ENCODE measurements at places on chromosomes 3 and 15.

GRCh38 chr3:188796122-188796631, 375.6 kb upstream of the TPRG1 start:
- DNase-seq: no peak

DNA sequence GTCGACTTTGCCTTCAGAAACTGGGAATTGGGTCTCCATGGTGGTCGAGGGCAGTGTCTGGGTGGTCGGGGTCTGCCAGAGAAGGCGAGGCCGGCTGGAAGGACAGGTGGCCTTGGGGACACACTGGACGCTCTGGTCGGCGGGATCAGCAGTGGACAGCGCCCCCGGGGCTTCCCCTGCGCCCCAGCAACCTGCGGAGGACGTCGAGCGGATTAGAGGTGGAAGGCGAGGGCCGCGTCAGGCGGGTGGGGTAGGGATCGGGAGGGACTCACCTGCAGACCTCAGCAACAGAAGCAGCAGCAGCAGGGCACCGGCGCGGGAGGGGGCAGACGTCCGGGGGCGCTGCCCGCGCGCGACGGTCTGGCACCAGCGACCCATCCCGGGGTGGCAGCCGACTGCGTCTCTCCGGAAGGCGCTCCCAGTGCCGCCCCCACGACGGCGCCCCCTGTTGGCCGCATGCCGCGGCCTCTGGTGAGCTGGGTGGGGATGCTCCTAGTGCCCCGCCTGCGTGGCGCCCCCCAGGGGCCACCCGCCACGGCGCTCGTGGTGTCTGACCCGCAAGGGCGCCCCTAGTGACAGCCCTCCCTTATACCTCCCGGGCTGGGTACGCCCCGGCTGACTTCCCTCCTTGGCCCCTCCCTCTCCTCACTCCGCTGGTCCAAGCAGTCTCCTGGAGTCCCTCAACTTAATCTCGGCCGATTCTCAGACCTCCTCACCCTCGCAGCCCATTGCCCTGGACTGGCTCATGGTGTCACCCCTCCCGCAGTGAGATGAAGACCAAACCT, at the start of gene PRSS50:
TSS of gene PRSS50 (minus strand) at position 423 of the 785 bp plus-strand sequence. CDS start at position 378, 45 bp downstream.
- DNase-seq: no peak

DNA sequence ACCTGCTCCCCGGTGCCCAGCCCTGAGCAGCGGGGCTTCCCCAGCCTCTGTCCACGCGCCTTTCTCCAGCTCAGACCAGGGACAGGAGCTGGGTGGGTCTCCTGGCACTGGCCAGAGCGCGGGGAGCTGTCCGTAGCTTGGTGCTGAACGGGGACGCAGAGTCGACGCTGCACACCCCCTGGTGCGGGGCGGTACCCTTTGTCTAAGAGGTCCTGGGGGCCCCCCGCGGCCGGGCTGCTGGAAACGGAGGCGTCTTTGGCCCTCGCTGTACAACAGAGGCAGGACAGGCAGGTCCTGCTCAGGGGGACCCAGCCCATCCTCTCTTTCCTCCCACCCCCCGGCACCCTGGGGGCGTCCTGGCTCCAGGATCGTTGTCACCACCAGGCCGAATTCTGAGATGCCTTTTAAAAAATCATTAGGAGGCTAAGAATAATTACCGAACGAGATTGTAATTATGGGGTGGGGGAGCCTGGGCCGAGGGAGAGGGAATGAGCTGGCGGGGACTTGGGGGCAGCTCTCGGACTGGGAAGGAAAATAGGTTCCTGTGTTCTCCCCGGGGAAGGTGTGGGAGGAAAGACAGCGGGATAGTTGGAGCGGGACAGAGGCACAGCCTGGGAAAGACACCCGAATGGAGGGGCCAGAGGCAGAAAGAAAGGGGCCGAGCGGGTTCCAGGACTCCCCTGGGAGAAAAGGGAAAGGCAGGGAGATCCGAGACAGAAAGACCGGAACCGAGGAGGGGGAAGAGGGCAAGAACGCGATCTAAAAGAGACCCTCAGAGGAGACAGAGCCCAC, 4.1 kb upstream of the SKOR1 start:
- DNase-seq: no peak

GRCh38 chr15:39670687-39671086, 89.8 kb downstream of the THBS1 start:
- no peak for DNase-seq

DNA sequence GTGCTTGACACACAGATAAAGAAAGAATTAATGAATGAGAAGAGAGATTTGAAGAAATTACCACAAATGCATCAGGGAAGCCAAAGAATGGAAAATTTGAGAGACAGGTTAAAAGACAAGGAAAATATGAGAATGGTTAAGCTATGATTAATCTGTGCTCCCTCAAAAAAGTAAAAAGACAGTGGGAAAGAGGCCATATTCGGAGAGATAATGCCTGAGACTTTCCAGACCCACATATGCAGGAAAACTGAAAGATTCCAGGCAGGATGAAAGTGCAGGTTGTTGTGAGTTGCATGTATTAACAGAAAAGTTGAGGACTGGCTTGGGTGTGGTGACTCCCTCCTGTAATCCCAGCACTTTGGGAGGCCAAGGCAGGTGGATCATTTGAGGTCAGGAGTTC, 302.3 kb downstream of the UACA start:
- DNase-seq: no peak

DNA sequence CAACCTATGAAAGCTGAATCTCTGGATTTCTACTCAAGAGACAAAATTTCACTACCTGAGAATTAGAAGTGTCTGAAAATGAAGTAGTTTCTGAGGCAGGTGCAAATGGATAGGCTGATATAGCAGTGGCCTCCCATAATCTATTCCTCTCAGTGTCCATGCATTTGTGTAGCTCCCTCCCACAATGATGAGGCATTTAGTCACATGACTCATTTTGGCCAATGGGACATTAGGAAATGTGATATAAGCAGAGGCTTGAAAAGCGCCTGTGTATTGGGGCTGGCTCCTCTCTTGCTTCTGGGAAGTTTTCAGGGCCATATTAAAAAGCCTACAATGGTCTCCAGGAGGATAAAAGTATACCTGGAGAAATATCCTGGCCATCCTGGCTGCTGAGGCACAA, 79.7 kb upstream of the MRPL3 start:
- no peak for DNase-seq

DNA sequence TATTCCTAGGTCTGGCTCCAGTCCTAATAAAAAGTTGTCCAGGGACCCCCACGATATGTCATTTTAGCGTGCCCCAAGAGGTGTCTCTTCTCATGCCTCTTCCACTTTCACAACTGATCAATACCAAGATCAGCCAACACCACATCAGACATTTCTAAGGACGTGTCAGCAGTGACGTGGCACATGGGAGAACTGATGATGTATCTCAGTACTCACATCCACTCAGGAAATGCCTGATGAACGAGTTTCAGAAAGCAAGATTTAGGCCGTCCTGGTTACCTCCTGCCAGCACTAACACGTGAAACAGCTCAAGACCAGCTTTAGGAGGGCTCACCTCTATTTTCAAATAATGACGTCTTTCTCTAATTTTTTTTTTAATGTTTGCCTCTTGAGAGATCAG, 19.6 kb downstream of the VGLL4 start:
- DNase-seq: no peak

- no peak for DNase-seq
Observed at GRCh38 chr15:39510001-39510701, 70.7 kb upstream of the THBS1 start.

GRCh38 chr3:197432384-197433127, 123.2 kb downstream of the BDH1 start:
- DNase-seq: no peak

GRCh38 chr3:99755831-99756230, 61.8 kb upstream of the CMSS1 start:
- DNase-seq: no peak

All from NCI-H1694 (cell line).